Stimulated activated memory B cell treated with anti-CD40 and anti-IgM and Interleukin-4, amounts not matched to agents 10 μg/mL and 1 μg/mL and 100 μg/mL, for 72 hours (primary cell): ENCODE measurements at places on chromosomes 13 and 19.
A peak's percentile ranks its signal among the peaks of the same experiment; 100 is the strongest.

GRCh38 chr19:57850553-57851017 lies 926 bp downstream of the ZNF587 start:
- no peak for ATAC-seq

- ATAC-seq, result no peak
Observed at GRCh38 chr19:24071078-24071477, 15.9 kb upstream of the ZNF254 start.

DNA sequence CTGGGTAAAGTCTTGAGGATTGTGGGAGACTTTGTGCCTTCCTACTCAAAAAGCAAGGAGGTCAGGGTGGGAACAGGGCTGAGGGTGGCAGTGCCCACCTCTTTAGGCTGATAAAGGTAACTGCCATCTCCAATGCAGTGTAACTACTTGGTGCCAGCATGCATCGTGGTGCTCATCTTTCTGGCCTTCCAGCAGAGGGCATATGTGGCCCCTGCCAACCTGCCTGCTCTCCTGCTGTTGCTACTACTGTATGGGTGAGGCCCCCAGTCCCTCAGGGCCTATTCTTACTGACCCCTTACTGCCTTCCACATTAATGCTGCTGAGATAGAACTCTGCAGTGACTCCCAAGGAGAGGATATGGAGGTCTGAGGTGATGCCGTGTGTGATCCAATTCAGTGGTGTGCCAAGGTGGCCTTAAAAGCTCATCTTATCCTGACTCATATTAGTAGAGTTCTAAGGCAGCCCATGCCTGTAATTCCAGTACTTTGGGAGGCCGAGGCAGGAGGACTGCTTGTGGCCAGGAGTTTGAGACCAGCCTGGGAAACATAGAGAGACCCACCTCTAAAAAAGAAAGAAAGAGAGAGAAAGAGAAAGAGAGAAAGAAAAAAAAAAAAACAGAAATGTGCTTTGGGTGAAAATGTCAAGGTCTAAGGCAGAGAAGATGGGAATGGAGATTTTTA lies 9.7 kb upstream of the ARHGAP45 start:
- ATAC-seq, result peak; percentile 82

GRCh38 chr13:21528616-21529015 lies 69.5 kb upstream of the ZDHHC20 start:
- ATAC-seq, result no peak

- peak; percentile 83 for ATAC-seq
Observed at GRCh38 chr19:19860756-19861390, 4.8 kb upstream of the ZNF253 start.

- no peak for ATAC-seq
Observed at GRCh38 chr19:55459551-55459949, 1.9 kb downstream of the ISOC2 start.

GRCh38 chr19:22882797-22883196 lies 50.7 kb downstream of the ZNF723 start:
- ATAC-seq, result no peak

DNA sequence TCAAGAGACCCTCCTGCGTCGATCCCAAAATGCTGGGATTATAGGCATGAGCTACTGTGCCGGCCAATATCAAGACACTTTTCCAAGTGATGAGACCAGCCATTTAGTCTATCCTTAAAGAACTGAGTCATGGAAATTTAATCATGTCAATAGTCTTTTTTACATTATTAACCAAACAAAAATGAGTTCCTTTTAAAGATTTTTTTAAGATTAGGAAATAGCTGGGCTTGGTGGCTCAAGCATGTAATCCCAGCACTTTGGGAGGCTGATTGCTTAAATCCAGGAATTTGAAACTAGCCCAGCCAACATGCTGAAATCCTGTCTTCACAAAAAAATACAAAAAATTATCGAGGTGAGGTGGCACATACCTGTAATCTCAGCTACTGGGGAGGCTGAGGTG lies 16.7 kb upstream of the ZNF564 start:
- ATAC-seq, result no peak

- ATAC-seq, result no peak
Observed at GRCh38 chr19:19059837-19060611, 3.8 kb upstream of the SLC25A42 start.

- ATAC-seq, result no peak
Observed at GRCh38 chr13:27481766-27482165, 31.4 kb upstream of the MTIF3 start.
